Right forelimb (tissue), 1 donor: ENCODE measurements at places on chromosomes 3 and 15.
A peak's percentile ranks its signal among the peaks of the same experiment; 100 is the strongest.

DNA sequence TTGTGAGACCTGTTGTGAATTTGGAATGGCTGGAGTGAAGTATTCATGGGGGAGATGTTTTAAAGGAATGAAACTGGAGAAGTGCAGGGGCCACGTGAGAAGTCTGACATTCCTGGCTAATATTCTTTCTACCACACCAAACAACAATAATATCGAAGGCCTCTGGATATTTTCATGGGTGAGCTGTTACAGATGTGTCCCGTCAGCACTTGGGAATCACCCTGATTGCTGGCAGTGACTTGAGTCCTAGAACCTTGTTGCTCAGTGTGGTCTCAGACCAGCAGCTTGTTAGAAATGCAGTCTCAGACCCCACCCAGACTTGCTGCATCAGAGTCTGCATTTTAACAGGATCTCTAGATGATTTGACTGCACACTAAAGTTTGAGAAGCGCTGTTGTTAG, 113.8 kb downstream of the ITPR1 start:
- no peak for DNase-seq

DNA sequence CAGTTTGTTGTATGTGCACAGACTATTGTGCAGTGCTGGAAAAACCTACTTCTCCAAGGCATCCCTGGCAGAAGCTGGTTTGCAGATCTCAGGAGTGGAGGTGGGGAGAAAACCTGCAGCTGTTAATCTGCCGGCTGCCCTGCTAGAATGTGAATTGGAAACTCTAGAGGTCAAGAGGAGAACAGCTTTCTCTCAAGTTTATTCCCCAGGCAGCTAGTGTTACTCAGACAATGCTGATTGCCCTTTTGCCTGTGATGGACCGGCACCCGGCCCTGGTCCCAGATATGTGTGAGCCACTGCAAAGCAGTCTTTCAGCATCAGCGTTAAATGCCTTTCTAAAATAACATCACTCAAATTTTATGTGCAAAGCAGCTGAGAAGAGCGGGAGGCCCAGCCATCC, 129.7 kb upstream of the TPM1 start:
- DNase-seq: no peak

DNA sequence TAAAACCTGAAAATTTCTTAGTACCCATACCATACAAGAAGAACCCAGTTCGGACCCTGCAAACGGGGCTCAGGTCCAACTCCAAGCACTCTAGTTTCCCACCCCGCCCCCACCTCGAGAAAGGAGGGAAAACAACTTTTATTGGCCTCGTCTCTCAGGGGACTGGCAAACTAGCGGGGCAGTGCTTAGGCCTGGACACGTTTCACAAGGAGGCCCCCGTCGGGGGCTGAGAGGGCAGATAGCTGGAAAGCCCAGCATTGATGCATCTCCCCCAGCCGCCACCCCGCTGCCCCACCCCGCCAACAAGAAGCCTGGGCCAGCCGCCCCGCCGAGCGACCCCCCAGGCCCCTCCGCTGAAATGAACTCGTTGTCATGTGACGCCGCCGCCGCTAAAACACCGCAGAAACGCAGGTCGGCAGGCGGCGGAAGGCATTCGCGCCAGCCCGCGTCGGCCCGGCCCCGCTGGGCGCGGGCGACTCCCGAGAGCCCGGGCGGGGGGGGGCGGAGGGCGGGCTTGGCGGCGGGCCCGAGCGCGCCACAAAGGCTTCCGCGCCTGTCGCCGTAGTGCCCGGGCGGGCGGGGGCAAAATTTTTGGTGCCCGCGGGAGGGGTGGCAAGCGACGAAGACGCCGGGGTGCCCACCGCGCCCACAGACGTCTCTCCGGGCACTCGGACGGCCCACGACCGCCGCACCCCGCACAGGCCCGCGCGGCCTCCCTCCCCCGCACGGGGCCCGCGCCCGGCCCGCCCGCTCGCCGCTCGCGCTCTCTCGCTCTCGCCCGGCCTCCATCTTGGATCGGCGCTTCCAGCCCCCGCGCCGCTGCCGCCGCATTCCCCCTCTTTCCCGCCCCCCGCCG, 634 bp downstream of the STAG1 start:
- DNase-seq: peak; percentile 90

DNA sequence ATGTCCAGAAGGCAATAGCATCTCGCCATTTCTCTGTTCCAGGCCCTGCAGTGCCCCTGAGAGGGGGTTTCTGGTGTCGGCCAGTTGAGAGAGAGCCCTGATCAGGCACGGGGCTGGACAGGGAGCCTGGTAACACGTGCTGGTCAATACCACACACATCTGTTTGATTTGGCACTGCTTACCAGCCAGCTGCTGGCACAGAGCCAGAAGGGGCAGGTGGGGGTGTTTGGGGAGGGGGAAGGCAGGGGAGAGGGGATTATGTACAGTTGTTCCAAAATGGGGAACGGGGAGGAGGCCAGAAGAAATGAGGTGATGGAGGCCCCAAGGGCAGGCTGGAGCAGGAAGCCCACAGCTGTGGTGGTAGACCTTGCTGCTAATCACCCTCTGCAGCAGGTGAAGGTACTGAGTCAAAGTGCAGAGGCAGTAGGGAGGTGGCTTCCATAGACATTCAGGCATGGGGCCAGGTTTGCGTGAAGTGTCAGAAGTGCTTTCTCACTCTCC, 153.5 kb upstream of the LPP start:
- DNase-seq: peak; percentile 56

DNA sequence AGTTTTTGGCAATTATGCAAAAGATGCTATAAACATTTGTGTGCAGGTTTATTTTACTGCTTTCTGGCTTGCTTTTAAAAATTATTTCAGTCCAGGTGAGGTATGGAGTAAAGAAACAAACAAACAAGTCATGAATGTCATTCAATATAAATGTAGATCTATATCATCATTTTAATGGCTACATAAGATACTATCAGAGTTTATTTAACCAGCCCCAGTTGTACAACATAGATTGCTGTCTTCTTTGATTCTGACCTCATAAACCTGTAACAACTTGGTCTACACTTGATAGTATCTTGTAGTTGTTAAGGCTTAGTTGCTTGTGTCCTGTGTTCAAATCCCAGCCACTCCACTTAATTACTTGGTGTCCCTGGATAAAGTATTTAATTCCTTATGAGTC, 46.0 kb upstream of the RNU6-1 start:
- DNase-seq: no peak

DNA sequence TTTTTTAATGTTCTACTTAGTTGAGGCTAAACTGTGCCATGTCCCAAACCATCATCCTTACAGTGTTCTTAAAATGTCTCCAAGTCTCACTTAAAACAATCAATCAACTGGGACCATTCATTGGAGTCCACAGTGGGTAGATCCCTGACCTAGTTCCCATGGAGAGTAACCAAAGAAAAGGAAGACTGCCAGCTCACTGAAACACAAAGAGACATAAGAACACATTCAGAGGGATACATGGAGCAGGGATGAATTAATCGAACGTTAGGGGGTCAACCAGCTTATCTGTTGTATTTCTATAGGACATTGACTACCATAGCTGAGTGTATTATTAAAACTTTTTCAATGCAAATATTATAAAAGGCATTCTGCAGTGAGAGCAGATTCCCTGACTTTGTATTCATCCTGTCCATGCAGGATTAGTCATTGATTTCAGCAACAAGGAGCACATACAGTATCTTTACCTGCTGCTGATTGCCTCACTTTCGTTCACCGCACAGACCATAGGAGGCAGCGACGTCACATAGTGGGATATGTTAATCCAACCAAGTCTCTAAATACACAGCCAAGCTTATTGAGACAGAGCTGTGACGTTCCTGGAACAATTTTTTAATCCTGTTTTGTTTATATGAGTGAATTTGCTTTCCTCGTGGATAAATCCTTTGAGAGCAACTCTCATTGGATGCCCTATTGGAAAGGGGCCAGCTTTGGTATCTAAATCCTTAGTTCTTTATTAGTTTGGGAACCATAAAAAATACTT, 364.9 kb upstream of the RBMS3 start:
- no peak for DNase-seq

- no peak for DNase-seq
These were observed 75.0 kb downstream of the FEM1B start for GRCh38 chr15:68352401-68353062.

GRCh38 chr3:31918179-31919150, 62.6 kb downstream of the OSBPL10 start:
- DNase-seq: no peak

GRCh38 chr3:76065964-76066363, 280.6 kb upstream of the ZNF717 start:
- DNase-seq: no peak

DNA sequence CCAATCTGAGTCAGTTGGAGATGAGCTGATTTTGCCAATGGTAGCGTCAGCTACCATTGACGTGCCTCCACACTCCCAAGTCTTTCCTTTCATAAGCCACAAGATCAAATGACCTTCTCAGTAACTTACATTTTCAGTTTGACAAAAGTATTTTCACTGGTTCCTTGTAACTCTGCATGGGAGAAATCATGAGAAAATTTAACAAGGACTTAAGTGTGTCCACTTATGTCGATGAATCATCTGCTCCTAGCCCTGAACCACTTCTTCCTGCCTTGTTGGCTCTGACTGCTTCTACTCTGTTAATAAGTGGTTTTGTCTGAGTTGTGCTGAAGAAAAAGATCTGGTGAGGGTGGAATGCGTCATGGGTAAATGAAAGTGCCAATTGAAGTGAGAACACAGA, 101.2 kb downstream of the NFKBIZ start:
- no peak for DNase-seq

DNA sequence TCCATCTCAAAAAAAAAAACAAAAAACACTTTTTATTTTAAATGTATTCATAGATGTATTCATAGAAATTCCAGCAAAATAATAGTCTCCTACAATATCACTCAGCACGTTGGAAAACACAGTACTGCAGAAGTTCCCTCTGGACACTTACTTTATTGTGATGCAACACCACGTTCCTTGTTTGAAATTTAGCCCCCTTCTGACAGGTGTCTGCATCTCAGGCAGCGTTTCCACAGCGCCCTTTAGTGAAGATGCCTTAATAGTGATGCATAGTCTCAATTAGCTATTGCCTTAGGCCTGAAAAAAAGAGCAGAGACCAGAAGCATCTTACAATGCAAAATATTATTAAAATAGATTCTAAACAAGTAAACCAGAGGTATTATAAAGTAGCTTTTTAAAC, 20.3 kb downstream of the IL12A start:
- DNase-seq: no peak

DNA sequence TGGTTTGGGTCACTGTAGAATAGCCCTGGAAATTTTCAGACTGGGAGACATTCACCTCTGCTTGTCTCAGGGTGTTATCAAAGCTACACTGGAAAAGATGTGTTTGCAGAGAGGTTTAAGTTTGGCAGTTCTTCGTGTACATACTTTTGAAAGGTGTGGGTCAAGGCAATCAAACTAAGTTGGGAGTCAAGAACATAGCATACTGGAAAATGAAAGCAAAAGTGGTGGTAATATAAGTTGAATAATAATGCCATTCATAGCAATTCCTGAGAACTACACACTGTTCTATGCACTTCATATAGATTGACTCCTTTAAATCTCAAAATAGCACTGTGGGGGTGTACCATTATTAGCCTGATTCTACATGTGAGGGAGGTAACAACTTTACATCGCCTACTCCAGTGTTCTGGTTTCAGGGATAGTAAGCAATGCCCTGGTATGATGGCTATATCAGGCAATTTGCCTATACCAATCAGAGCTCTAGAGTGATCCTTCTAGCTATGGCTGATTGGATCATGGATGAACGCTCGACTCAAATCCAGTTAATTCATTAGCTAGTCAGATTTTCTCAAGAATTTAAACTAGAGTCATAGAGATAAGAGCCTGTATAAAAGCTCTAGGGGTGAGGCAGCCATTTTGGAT, 44.6 kb upstream of the RASGRP1 start:
- DNase-seq: no peak

DNA sequence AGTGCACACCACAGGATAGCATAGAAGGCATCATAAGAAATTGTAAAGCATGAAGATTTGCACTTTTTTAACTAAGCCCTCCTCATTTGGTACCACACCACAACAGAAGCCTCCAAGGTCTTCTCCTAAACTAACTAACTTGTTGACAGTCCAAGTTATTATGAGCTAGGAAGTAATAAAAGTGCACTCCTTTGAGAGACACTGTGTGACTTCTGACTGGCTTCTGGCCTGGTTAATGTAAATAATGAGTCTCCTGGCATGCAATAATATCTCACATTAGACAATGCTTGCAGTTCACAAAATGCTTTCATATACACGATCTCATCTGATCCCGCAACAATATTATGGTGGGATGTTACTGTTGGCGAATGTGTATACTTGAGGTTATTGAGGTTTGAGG, 103.9 kb upstream of the SLC24A5 start:
- no peak for DNase-seq
